Trophoblast cell (in vitro differentiated cells and primary cell): ENCODE measurements at places on chromosomes 6 and 20.

DNA sequence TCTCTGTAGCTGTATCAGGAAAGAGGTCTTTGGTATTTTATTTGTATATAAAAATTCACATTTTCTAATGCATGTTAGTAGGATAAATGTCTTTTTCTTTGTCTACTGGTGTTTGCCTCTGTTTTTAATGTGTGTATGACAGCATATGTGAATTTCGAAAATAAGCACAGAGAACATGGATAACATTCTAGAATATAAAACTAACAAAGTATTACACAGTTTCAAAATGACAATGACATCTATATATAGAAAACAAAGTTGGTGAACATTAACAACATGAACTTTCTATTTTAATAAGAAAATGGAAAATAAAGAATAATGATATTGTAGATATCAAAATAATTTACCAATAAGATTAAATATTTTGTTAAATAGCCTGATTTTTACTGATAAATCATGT is 608.0 kb downstream of the COL12A1 start:
- DNase-seq, result no peak

DNA sequence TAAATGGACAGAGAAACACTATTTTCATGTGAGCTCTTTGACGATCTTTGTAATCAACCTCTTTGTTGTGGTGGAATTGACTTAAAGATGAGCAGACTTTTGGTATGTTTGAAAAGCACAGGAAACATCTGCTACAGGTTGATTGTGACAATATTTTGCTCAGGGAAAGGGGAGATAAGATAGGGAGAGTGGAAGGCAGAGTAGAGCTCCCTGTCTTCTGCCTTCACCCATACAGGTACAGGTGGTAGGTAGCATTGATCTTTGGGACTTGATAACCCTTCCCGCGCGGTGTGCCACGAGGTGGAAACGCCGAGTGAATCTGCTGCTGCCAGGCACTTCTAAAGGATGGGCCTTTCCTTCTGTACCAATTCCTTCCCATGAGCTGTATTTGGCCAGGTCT is 183.6 kb downstream of the UTRN start:
- no peak for DNase-seq

DNA sequence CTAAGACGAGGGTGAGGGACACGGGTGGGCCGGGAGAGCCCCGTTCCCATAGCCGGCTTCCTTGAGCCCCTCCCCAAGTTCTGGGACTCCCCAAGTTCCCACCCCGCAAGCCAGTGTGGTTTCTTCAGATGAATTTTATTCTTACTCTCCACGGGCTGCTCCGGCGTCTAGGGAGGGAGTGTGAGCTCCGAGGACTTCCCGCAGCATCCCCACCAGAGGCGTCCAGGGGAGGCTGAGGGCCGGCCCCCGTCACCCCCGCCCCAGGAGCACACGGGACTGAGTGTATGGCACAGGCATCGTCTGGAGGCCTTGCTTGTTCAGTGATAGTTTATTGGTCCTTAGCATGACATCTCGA is 10.0 kb upstream of the SLC4A11 start:
- DNase-seq, result no peak

- no peak for DNase-seq
Observed at GRCh38 chr20:49845060-49845459, 32.4 kb downstream of the SLC9A8 start.

DNA sequence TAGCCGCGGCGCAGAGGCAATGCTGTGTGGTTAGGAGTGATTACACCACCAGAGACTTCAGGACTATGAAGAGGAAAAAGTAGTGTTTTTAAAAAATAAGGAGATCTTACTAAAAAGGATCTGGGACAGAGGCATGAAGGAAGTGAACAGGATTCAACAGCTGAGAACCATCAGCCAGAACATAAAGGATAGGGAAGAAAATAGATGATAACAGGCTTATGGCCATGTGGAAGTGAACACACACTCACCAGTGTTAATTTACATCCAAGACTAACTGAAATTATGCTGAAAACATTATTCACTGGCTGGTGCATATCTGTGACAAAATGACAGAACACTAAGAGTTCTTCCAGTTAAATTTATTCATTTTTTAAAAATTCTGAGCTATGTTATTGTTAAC is 47.5 kb upstream of the BCLAF1 start:
- DNase-seq, result no peak

DNA sequence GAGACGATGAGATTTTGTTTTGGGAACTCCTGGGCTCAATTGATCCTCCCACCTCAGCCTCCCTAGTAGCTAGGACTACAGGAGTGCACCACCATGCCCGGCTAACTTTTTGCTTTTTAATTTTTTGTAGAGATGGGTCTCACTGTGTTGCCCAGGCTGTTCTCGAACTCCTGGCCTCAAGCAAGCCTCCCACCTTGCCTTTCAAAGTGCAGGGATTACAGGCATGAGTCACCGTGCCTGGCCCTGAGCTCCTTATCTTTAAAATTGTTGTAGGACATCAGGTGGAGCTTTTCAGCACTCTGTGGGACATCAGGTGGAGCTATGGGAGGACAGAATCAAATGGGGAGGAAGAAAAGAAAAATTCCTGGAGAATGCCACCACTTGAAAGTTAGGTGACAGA is 12.7 kb downstream of the ACTR5 start:
- DNase-seq, result no peak

GRCh38 chr6:167122827-167123657 is at the start of gene CCR6:
Gene CCR6, plus strand, starts transcription at chr6:167123096. Its CDS starts 13,039 bp downstream, at chr6:167136135.
- no peak for DNase-seq

DNA sequence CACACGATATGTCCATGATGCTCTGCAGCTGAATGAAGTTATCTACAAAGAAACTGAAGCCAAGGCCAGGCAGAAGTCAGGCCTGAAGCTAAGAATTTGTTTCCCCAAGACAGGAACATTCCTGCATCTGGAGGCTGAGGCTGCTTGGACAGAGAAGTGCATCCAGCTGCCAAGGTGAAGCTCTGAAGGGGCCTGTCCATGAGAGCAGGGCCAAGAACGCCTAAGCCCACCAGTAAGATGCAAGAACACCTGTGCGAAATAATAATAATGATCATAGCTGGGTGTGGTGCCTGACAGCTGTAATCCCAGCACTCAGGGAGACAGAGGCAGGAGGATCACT is 37.7 kb upstream of the B4GALT5 start:
- DNase-seq, result no peak

GRCh38 chr6:11381801-11382513 is 149.5 kb upstream of the NEDD9 start:
- no peak for DNase-seq

DNA sequence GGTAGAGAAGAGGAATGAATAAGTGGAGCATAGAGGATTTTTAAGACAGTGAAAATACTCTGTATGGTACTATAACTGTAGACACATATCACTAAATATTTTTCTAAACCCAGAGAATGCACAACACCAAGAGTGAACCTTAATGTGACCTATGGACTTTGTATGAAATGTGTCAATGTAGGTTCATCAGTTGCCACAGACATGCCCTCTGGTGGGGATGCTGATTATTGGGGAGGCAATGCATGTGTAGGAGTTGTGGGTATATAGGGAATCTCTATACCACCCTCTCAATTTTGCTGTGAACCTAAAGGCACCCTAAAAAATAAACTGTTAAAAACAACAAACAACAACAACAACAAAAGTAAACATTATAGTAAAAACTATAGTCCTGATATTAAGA is 293.7 kb downstream of the RNF144B start:
- no peak for DNase-seq

GRCh38 chr6:43671011-43671800 is 16.4 kb downstream of the MRPS18A start:
- DNase-seq, result no peak

DNA sequence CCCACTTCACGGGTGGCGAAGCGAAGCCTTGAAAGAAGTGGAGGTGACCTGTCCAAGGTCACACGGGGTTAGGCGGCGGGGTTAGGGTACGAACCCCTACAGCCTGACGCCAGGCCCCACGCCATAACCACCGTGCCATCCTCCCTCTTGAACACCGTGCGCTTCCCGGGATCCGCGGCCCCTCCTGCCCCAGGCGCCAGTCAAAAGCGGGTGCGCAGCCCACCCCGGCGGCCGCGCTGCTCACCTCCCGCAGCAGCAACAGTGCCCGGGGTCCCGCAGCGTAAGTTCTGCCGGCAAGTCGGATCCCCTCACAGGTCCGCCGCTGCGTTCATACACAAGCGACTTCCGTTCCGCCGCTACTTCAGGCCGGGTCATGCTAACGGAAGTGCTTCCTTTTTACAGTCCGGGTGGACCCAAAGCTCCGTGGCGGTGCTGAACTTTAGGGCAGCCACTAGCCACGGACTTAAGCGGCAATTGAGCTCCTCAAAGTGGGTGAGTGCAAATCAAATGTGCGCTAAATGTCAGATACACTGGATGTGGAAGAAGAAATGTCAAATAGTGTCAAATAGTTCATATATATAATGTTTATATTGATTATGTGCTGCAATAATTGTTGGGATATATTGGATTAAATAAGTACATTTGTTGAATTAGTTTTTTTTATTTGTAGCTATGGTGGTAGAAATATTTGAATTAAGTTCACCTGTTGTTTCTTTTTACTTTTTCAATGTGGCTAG is at the start of gene CDK5RAP1:
TSS of gene CDK5RAP1 (minus strand) at position 336 of the 737 bp plus-strand sequence. CDS start 4,455 bp downstream, outside the sequence.
- DNase-seq, result peak; percentile 94

GRCh38 chr20:62183426-62184142 is 756 bp downstream of the MTG2 start:
- no peak for DNase-seq

DNA sequence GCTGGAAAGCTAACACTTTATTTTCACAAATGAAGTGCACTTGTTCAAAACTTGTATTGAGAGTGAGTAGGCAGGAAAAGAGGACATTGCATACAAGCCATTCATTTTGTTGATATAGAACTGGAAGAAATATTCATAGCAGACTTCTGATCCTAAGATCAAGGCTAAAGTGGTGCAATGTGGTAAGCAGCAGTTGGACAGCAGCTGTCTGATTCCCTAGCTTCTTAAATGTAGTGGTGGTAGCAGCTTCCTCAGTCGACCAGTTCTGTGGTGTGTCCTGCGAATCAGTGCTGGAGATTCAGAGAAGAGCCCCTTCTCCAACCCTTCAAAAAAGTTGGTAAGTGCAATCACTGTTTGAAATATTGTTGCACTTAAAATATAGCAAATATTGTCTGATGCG is 281.7 kb upstream of the GJE1 start:
- DNase-seq, result no peak

DNA sequence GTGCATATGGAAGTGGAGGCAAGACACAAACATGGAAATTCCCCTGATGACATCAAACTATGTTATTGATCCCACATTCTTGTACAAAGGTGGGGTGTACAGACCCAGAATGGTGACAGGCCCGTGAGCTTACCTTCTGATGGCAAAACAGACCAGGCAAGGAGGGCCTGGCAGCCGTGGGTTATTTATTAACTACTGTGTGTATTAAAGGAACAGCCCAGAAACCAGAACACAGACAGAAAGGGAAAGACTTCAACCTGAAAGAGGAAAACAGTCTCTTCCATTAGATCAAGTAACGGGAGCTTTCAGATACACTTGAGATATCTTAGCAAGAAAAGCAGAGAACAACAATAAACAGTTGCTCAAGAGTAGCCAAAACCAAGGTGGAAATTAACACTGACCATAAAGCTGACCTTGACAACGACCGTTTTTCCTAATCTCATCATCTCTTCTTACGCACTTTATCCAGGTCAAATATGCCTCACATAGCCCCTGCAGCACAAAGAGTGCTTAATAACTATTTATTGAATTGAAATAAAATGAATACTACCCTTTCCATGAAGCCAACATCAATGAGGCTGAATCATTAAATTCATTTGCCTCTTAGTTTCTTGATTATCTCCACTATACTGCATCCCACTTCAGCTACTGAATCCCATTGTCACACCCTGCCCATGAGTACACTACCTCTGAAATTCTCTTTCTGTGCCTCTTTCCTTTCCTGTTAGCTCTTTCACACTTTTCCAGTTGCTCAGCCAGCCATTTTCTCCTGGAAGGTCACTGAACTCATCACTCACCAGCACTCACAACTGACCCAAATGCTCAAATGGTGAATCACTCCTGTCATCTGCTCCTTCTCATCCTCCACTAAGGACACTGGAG is 67.4 kb downstream of the MOXD1 start:
- peak; percentile 84 for DNase-seq

DNA sequence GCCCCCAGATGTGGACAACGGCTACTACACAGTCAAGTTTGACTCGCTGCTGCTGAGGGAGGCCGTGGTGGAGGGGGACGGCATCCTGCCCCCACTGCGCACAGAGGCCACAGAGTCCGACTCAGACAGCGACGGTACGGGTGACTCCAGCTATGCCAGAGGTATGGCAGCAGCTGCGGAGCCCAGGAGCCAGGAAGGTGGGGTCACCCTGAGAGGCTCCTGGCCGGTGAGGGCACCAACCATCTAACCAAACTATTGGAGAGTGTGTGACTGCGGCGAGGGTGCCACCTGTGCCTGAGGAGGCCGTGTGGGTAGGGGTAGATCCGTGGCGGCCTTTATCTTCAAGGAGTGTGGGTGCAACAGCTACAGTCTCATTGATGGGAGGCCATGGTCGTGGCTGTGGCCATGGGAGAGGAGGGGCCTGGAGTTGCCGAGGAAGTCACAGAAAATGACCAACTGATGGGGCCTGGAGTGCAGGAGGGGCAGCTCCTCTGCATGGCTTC is 2.8 kb upstream of the LIME1 start:
- no peak for DNase-seq

DNA sequence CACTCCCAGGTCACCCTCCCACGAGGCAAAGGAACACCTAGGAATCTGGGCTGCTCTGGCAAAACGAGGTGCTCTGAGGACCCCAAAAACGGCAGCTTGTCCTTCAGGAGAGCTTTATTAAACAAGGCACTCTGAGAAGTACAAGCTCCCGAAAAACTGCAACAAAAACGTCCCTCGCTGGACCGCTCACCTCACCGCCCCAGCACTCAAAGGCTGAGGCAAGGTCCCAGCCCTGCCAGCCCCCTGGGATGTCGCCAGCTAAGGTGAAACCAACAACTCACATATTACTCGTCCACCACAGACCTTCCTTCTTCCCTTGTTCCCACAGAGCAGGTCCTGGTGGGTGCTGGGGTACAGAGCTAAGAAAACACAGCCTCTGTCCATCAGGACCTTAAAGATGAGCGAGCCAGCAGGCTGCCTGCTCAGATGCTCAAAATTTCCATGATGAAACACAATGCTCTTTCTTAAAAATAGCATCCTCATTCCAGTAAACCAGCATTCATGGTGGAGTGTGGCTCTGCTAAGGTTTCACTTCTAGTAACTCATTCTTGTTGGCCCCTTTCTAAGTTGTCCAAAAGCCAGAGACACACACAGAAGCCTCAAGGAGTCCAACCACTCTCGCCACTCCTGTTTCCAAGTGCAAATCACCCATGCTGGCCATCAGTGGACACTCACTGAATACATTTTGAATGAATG is 35.9 kb downstream of the ATP9A start:
- no peak for DNase-seq
